Suprapubic skin (tissue), 4 donors: ENCODE measurements at places on chromosomes 7 and 10. TPM values are rescaled to one million over a fixed set of nuclear protein-coding genes. Genes with fewer than 3 reads are reported as not detected.

DNA sequence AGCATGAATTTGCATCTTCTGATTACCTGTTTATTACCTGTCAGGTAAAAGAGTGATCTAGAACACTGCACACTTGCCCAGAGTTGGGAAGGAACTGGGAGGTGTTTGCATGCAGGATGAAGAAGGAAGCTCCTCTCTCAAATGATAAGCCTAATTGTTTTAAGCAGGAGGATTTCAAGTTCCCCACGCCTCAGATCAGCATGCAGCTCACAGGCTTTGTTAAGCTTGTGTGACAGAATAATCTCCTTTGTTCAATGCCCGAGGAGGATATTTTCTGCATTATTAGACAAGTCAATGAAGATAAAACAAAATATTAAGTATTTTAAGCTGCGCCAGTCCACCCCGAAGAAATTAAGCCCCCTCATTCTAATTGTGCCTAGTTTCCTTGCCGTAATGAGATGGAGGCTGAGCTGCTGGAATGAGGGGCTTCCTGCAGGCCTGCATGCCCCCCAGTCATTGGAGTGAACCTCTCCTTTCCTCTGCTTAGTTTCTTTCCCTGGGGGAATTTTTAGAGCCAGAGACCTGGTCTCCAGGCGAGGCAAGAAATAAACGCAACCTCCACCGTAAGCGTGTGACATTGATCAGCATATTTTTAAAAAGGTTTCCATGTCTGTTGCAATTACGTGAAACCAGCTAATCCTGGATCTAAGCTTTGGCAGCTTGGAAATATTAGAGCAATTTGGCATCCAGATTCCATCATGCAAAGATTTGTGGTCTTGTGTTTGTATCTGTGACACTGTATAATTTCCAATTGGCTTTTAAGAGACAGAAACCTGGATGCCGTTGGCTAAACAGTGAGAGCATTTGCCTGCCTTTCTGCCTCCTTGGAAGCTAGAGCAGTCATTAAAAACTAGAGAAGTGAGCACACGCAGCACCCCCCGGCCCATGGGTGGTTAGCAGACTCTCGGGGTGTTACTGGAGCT lies 376.0 kb downstream of the GALNT17 start:
- DNase-seq: no peak

DNA sequence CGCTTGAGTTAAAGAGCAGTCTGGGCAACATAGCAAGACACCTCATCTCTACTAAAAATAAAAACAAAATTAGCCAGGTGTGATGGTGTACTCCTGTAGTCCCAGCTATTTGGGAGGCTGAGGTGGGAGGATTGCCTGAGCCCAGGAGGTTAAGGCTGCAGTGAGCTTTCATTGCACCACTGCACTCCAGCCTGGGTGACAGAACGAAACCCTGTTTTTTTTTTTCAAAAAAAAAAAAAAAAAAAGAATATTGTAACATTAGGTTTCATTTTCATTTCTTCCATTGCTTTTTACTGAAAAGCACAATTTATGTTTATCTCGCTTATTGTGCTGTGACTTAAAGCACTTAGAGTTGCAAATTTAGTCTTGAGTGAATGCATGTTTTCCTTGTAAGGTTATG lies 80.0 kb downstream of the MLLT10 start:
- DNase-seq: no peak

- no peak for DNase-seq
These were observed 5.5 kb upstream of the IKZF1 start for GRCh38 chr7:50298811-50299562.

Gene PDK4
- total RNA-seq: 975 TPM

GRCh38 chr10:6493521-6494441 lies 86.3 kb downstream of the PRKCQ start:
- no peak for DNase-seq

GRCh38 chr7:107592361-107593024 lies 12.4 kb downstream of the BCAP29 start:
- DNase-seq: no peak

Gene GRK5
- total RNA-seq: 7.7 TPM

DNA sequence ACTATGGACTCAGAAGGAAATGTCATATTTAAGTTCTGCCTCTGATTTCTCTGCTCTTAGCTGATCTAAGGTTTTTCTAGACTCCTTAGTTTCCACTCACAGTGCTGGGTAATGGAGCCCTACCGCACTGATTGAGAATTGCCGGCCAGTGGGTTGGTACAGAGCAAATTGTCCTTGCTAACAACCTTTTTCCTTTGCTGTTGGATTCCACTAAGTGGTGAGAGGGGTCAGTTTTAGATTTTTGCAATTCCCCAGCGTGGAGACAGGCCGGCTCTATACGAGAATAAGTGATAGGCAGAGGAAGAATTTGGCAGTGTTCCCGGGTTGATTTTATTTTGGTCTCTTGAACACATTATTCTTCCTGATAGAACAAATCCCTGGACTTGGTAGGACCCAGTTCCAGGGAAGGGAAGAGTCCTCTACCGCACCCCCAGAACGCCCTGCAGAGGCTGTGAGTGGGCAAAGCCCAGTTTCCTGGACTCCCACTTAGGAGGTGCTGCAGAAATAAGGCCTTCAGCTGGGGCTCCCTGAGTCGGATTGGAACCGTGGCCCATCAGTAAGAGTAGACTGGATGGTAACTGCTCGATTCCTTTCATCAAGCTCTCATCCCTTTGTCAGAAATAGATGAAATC lies 3.0 kb upstream of the NRP1 start:
- DNase-seq: no peak

DNA sequence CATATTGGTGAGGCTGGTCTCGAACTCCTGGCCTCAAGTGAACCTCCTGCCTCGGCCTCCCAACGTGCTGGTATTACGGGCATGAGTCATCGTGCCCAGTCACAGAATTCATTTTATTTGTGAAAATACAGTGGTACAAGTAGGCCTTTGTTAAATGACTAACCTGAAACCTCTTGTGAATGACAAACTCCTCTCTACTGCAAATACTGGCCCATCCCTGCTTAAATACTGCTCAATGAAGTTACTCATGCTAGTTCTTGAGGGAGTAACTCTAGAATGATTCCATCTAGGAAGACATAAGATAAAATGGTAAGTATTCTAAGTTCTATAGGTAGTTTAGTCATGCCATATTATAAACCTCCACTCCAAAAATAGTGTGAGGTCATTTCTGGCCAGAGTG lies 80.7 kb downstream of the UBE2H start:
- no peak for DNase-seq

GRCh38 chr7:25619963-25620799 lies 391.9 kb upstream of the NPVF start:
- DNase-seq: no peak

Gene PON1
- total RNA-seq: 0.30 TPM

GRCh38 chr7:140364819-140365218 lies 33.5 kb downstream of the SLC37A3 start:
- no peak for DNase-seq

- no peak for DNase-seq
These were observed 3.6 kb upstream of the TBC1D12 start for GRCh38 chr10:94398762-94399161.

DNA sequence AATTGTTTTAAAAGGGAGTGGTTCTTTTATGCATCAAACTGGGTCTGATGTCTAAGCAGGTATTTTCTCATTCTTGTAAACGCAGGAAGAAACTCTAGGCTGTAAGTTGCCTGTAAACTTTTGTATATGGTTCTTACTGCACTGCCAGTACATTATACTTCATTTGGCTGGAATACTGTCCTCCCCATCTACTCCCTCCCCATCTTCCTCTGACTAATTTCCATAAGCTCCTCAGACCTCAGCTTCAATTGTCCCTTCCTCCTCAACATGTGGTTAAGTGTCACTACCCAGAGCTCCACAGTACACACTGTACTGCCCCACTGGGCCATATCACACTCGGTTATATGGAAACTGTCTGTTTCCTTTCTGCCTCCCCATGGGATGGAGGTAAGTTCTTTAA lies 161.4 kb upstream of the MDFIC start:
- DNase-seq: no peak

- no peak for DNase-seq
These were observed 12.5 kb upstream of the NKX2-3 start for GRCh38 chr10:99520040-99520846.

GRCh38 chr10:4427532-4427931 lies 398.5 kb upstream of the AKR1E2 start:
- DNase-seq: no peak
